ENCODE measurements at places on chromosomes 7 and 10.

DNA sequence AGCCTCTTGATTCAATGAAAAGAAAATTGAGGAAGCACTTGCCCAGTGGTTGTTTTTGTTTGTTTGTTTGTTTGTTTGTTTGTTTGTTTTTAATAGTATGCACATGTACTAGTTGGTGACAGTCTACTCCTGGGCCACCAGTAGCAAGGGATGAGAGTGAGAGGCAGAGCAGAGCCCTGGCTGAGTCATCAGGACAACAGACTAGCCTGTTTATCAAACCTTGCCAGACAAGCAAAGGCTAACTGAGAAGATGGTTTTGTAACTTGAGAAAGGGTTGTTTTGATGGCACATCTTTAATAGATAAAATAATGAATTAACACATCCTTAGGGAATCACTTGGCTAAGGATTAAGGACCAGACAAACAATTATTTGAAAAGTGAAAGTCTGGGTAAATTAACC, 78.1 kb downstream of the INHBA start:
- DNase-seq: no peak

DNA sequence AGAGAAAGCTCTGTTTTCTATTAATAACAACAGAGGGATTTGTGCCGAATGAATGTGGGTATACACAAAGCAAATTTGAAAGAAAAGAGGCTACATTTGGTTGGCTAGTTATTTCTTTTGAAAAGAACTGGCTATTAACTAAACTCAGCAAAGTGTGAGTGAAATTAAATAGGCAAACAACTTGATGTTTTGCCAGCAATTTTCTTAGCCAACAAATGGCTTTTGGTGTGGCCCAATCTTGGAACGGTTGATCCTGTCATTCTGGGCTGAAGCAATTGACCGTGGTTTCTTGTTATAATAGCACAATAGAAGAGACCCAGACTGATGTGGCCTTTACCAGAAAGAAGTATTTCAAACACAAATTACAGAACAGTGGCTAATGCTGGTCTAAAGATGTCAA, 898.6 kb downstream of the KCNMA1 start:
- DNase-seq: no peak

GRCh38 chr7:48083114-48083830, 5.8 kb upstream of the UPP1 start:
- no peak for DNase-seq

GRCh38 chr7:99188221-99188620, 19.7 kb downstream of the KPNA7 start:
- no peak for DNase-seq

- DNase-seq: no peak
Observed at GRCh38 chr10:124081547-124082140, 11.8 kb downstream of the CHST15 start.

DNA sequence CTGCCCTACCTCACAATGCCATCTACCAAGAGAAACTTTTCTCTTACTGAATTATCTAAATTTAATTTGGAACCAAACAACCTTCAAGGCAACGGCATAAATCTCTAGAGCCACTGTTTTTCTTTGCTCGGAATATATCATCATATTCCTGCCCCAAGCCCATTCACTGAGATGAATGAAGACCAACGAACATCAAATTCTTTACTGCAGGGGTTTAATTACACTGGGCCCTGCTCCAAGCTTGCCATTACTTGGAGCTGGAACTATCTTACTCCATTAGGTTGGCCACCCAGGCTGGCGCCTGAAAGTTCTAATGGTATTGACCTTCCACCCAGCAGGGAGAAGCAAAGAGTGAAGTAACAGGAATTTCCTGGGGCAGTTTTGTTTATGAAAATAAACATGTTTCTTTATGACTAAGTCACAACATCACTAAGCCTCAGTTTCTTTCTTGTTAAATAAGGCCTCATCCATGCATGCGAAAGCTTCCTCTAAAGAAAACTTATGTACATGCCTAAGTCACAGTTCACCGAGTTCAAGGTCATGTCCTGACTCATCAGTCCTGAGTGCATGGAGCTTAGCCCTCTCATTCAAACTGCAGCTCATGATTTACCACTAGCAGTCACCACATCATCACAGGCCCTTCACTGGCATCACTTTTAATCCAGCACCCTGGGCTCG, 42.1 kb upstream of the ANAPC16 start:
- DNase-seq: no peak

- DNase-seq: no peak
Observed at GRCh38 chr10:99765672-99766301, 16.7 kb upstream of the ABCC2 start.

DNA sequence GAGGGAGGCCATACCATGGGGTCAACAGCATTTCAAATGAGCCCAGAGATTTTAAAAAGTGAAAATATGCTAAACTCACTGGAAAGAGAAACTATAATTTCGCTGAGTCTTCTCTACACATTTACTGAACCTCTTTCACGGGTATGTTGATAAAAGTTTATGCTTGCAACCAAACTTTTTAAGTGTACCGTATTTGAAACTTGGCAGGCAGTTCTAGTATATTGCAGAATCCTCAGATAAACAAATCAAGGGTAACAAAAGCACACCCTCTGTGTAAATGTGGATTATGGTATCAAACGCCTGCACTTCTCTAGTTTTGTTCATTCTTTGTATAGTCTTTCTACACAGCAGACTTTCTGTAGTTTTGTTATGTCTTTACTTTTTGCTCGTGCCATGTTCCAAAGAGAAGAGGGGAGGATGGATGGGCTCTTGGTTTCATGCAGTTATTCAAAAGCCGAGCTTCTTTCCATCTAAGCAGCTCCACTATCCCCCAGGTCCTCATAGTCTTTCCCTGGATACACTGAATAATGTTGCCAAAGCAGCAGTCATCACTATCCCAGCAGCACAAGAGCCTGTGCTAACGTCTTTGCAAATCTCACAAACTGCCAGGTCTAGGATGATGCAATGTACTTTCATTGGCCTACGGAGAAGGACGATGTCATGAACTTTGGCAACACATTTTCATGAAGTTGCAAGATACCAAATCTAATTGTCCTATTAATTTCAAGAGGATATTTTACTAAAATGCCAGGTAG, 131.2 kb downstream of the MPP7 start:
- DNase-seq: no peak

GRCh38 chr7:42720991-42721796, 190.7 kb downstream of the C7orf25 start:
- no peak for DNase-seq

GRCh38 chr7:40996233-40996677, 706.6 kb downstream of the INHBA start:
- no peak for DNase-seq

DNA sequence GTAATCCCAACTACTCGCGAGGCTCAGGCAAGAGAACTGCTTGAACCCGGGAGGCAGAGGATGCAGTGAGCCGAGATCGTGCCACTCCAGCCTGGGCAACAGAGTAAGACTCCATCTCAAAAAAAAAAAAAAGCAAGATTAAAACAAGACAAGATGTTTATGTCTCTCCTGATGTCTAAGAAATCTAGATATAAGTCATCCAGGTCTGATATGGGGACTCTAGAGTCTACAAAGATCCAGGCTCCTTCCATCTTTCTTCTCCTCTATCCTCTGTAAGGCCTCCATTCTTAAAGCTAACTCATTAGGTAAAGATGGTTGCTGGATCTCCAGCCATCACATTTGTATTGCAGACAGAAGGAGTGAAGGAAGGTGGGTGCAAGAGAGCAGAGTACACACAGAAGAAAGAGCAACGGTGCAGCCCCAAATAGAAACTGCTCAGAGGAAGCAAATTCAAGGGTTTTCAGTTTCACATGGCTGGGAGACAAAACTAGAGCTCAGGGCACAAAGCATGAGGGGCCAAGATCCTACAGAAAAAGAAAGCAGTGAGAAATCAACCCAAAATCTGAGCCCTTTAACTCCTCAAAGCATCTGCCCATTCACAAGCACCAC, 57.6 kb downstream of the USP6NL start:
- DNase-seq: no peak

GRCh38 chr7:40243076-40243475, 108.3 kb downstream of the SUGCT start:
- no peak for DNase-seq

- DNase-seq: no peak
Observed at GRCh38 chr7:44310221-44310848, 15.1 kb downstream of the CAMK2B start.

GRCh38 chr10:48523212-48523819, 81.6 kb downstream of the ARHGAP22 start:
- no peak for DNase-seq

DNA sequence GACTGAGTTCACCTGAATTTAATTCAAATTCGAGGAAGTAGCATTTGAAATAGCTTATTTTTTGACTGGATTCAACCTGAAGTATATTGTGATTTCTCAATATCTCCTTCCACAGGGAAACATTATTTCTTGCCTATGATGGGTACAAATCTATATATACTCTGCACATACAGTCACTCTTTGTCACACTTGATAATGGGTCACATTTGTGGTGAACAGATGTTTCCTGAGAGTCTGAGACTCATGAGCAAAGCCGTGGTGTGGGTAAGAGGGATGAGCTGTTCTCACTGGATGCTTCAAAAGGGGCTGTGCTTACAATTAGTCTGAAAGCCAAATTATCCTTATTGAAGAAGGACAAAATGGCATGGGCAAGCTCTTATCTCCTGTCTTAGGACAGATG, 18.0 kb upstream of the TBXAS1 start:
- DNase-seq: no peak

- no peak for DNase-seq
Observed at GRCh38 chr7:112366886-112367285, 83.4 kb upstream of the IFRD1 start.

DNA sequence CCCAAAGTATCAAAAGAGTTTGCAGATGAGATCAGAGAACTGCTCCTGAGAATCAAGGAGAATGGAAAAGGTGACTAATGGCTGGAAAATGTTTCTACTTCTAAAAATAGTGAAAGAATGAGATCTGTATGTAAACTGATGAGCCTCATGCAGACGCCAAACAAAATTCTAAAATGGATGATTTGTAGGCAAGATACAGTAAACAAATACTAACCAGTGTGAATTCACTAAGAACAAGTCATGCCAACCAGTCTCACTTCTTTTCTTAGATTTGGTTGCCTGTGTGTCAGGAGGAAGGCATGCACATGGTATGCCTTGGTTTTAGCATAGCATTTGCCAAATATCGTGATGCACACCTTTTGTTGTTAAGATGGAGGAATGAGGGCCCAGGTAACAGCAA, 94.9 kb upstream of the PIK3CG start:
- no peak for DNase-seq

- DNase-seq: no peak
Observed at GRCh38 chr10:15068802-15069201, 19.8 kb downstream of the ACBD7 start.

- DNase-seq: no peak
Observed at GRCh38 chr10:78807504-78808203, 261.1 kb upstream of the ZMIZ1 start.

DNA sequence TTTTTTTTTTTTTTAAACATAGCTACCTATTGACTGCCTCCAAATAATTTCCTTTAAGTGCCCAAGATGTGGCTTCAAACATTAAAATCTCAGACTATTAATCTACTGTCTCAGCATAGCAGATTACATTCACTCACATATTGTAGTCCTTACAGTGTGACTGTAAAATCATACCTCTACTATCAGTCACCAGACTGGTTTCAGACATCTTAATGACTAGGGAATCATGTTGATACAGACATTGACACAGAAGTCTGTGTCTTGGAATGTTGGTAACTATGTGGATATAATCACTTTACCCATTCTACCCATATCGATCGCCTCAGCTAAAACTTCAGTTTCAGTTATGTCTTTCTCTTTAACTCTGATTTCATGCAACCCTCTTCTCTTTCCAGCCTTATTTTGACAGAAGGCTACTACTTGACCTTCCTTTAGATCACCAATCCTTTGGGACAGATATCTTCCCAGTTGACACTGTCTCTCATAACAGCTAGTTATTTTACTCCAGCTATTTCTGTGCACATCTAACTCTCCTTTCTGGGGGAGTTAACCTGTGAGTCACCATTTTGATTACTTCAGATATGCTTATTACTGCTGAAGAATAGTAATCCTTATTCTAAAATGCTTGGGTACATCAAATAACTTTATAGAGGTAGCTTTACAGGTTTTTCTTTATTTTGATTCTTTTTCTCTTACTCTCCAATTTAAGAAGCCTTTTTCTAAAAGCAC, 7.0 kb downstream of the TNKS2 start:
- DNase-seq: no peak

GRCh38 chr10:108180878-108181277, 1016.4 kb upstream of the SORCS1 start:
- DNase-seq: no peak

- DNase-seq: no peak
Observed at GRCh38 chr7:135710417-135711138, 17.4 kb downstream of the SLC13A4 start.
